Thymus (tissue), 14 donors: ENCODE measurements at places on chromosomes 5 and 9. TPM values are rescaled to one million over a fixed set of nuclear protein-coding genes. Genes with fewer than 3 reads are reported as not detected.

DNA sequence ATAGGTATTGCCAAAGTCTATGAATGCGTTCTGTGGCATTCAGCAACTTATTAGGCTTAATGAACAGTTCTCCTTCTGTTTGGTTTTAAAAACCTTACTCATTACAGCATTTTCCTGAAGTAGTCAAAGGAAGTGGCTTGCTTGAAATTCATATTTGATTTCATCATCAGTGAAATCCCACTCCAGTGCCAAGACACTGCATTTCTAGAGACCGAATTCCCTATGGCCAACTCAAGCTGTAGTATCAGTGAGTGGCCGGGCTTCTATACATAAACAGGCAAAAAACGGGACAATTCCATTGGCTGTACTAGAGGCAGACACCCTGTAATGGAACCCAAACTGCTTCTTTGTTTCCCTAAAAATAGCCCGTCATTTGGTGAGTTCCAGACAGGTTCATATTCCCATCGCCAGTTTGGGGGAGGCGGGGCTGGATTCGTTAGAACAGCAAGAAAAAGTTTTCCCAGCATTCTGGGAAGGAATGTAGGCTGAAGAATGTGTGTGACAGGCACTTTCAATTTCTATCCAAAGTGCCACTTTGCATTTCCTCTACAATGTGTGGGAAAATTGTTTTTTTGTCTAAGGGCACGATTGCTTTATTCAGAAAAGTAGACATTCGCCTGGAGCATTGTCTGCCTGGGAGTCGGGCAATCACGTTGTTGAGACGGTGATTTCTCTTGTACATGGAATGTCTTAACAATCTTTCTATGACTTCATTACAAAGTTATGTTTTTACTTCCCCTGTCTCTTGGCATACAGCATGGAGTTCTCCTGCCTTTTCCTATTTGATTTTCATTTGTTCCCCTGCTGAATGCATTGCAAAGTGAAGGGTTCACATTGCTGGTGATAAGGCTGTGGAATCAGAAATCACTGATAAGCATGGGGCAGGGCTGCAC is 141.8 kb upstream of the MAST4 start:
- H3K27ac ChIP-seq = no peak overlapping the region
- DNase-seq = no peak
- no peaks in the 10 kb centered on the region for H3K27me3 ChIP-seq
- H3K4me3 ChIP-seq = no peak overlapping the region

Gene SH3TC2
- 0.24 TPM for total RNA-seq

DNA sequence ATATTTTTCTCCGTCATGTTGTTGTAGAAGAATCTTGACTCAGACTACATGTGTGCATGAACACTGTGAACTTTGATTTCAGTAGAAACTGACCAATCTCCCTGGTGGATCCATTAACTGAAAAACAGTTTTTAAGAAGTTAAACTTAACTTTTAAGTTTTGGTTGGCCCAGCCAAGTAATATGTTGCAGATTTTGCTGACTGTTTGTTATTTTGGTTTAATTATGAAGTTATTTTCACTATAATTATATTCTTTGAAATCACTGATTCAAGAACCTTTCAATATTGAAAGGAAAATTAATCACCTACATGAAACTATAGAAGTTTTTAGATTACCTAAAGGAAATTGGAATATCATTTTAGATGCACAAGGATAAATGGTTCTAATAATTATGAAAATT is 373.6 kb upstream of the COX7C start:
- no peak overlapping the region for H3K27ac ChIP-seq
- H3K4me1 ChIP-seq = no peaks in the 10 kb centered on the region
- no peak overlapping the region for H3K4me3 ChIP-seq
- DNase-seq = no peak

Gene LOX
- total RNA-seq = 0.66 TPM

Gene PPP3R2
- not detected for total RNA-seq

Gene TUSC1
- 6.2 TPM for total RNA-seq

- no peak overlapping the region for H3K4me3 ChIP-seq
- peaks cover 16% of the 10 kb centered on the region for H3K4me1 ChIP-seq
- H3K36me3 ChIP-seq = no peaks in the 10 kb centered on the region
- H3K27ac ChIP-seq = no peak overlapping the region
Observed at GRCh38 chr9:4622016-4622415, 40.1 kb upstream of the PLPP6 start.

Gene ANGPTL2
- 3.2 TPM for total RNA-seq

DNA sequence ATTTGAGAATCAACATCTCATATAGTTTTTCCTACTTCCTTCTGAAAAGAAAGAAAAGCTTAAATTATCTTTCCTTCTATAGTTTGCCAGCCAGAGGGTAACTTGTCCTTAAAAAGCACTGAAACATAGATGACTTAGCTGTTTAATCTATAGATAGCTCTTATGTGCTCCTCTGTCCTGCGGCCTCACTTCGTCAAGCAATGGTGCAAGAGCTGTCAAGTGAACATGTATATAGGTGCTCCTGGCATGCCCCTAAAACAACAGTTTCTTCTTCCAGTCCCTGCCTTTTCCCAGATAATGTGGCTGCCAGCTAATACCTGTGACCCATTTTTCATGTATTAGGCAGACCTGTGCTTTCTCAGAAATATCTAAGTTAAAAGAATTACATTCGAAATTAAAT is 287.7 kb upstream of the EFNA5 start:
- no peak for DNase-seq
- no peaks in the 10 kb centered on the region for H3K4me1 ChIP-seq
- H3K36me3 ChIP-seq = no peaks in the 10 kb centered on the region
- no peak overlapping the region for H3K4me3 ChIP-seq

Gene CCL27
- total RNA-seq = 4.4 TPM

Gene PRSS3
- 5.7 TPM for total RNA-seq

Gene HTR1A
- total RNA-seq = not detected

- H3K4me3 ChIP-seq = no peak overlapping the region
- no peaks in the 10 kb centered on the region for H3K4me1 ChIP-seq
- no peak for DNase-seq
Observed at GRCh38 chr5:130616161-130616560, 548.9 kb downstream of the HINT1 start.
